ENCODE measurements at places on chromosomes 7 and 10.

DNA sequence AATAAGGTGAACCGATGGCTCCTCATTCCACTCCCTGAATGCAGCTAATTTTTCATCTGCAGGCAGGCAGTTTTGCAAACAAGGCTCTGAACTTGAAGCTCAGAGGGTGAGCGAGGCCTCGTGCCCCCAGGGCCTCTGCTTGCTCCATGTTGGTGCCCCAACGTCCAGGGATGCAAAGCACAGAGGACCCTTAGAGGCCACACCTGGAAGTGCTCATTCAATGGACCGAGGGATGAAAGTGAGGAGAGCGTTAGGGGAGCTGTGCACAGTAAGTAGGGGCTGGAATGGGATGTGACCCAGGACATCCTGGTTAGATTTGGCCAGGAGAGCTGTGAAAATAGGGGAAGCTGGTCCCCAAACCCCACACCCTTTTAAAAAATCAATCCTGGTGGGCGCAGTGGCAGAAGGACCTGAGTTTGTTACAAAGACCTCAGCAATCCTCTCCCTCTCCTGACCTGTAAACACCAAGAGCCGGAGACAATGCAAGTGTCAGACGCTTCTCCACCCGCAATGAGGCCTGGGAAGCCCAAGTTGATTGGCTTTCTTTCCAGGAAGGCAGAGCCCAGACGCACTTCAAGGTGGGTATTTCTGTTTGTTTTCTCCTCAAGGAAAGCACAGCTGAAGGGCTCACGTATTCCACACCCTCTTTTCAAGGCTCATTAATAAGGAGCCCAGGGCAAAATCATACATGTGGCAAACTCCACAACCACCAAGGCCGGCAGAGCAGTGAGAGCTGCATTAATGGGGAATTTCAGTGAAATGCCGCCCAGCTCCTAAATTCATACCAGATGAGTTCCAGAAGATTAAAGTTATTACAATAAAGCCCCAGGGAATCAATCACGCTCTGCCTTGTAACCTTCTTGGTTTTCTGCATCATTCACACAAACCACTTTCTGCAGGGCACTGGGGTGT, 14.1 kb upstream of the CXCL12 start:
- no peak for DNase-seq

GRCh38 chr7:27099453-27100370, 2.8 kb downstream of the HOXA2 start:
- DNase-seq = no peak

GRCh38 chr10:110617425-110618229, 26.5 kb upstream of the RBM20 start:
- no peak for DNase-seq

DNA sequence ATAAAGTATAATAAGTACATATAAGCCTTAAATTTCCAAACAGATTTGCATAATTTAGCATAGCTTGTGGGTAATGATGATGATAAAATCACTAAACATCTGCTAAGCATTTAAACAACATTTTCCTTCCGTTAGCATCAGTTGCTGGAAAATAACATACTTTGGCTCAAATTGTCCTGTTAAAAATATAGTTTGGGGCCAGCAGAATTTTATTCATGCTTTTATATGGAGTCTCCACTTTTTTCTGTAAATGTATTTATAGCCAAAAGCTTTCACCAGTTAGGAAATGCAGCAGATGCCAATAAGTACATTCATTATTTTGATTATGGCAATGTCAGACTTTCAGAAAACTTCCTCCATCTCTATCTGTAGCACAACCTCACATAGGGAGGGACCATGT, 107.2 kb downstream of the CNTNAP2 start:
- DNase-seq = no peak

DNA sequence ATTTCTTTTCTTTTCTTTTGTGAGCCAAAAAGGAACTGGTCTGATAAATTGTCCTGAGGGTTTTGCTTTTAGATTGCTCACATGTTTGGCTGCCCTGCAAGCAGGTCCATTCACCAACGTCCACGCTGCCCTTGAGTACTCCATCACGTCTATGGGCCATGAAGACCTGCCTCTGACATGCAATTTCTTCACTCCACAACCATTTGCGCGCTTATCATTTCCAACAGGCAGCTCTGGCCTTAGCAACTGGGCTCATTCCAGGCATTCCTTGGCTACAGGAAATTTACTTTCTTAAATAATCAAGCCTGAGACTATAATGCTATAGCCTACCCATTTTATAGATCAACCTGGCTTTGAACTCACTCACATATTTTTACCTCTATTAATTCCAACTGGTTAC, 408.3 kb upstream of the C7orf33 start:
- DNase-seq = no peak

GRCh38 chr10:88526501-88527105, 56.5 kb downstream of the RNLS start:
- DNase-seq = no peak

DNA sequence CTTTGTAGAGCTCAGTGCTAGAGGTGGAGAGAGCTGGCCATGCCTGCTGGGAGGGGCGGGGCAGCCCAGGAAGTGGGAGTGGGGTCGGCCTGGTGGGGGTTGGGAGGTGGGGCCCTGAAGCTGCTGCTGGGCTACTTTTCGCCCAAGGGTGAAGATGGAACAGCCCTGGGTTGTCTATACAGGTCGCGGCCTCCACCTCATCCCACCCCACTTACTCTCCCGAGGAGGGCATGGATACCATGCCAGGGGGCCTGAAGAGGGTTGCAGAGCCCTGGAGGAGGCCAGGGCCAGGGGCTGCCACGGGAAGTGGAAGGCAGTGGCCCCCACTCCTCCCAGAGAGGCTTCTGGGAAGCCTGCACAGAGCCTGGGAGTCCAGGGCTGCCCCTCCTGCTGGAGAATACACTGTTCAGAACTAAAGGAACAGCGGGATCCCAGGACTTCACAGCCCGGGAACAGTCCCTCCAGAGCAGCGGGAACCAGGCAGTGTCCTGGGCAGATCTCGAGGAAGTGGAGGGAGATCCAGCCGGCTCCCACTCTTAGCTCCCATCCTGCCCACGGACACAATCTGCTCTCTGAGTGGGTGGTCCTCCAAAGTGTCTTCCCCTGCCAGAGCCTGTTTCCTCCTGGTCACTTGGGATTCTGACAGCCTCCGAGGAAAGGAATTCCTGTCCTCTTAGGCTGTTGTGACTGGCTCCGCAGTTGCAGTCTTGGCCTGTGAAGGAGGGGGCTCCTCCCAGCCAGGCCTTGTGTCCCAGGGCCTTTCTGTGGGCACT, 23.5 kb downstream of the MAT1A start:
- no peak for DNase-seq

DNA sequence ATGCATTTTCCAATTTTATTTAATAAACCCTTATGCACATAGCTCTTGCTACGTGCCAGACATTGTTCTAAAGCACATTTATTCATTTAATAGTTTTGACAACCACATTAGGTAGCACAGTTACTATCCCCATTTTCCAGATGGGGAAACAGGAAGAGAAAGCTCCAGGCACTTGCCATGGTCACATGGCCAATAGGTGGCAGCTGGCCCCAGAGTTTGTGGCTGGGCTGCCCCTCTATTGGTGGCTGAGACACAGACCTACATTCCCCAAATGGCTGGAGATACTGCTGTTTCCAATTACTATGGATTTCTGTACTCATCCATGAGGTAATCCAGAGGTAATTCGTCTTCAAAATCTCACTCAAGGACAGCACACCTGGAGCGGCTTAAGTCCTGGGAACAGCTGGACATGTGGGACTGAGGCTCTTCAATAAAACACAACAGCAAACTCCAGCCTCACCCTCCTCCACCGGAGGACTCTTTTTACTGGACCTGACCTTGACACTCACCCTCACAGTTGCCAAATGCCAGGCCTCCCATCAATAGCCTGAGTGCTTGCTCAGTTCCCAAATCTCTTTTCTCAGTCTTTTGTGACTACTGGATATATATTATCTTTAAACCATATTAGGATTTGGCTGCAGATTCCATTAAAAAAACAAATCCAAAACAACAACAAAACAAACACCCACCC, 106.1 kb downstream of the CLEC2L start:
- no peak for DNase-seq

GRCh38 chr10:14654821-14655382, 119.8 kb downstream of the FAM107B start:
- DNase-seq = no peak

GRCh38 chr7:92678291-92678920, 88.2 kb upstream of the FAM133B start:
- no peak for DNase-seq

GRCh38 chr7:43590862-43591557, 8.1 kb downstream of the STK17A start:
- DNase-seq = no peak

GRCh38 chr7:128739990-128740682, 977 bp downstream of the CALU start:
- no peak for DNase-seq

- DNase-seq = no peak
Measured at GRCh38 chr10:16992611-16993119, 136.9 kb downstream of the CUBN start.

All from activated CD4-positive, alpha-beta T cell treated with anti-CD3 and anti-CD28 coated beads for 4 hours (primary cell).